ENCODE measurements at places on chromosomes 4 and X. TPM values are rescaled to one million over a fixed set of nuclear protein-coding genes. Genes with fewer than 3 reads are reported as not detected.

MCF2 gene
- total RNA-seq: 0.33 TPM

TNMD gene
- 0.99 TPM for total RNA-seq

SERPINA7 gene
- total RNA-seq: not detected

STPG2 gene
- 0.66 TPM for total RNA-seq

PASD1 gene
- total RNA-seq: not detected

ARHGAP10 gene
- total RNA-seq: 23.9 TPM

BTK gene
- total RNA-seq: 2.6 TPM

TXLNG gene
- total RNA-seq: 12.9 TPM

DNA sequence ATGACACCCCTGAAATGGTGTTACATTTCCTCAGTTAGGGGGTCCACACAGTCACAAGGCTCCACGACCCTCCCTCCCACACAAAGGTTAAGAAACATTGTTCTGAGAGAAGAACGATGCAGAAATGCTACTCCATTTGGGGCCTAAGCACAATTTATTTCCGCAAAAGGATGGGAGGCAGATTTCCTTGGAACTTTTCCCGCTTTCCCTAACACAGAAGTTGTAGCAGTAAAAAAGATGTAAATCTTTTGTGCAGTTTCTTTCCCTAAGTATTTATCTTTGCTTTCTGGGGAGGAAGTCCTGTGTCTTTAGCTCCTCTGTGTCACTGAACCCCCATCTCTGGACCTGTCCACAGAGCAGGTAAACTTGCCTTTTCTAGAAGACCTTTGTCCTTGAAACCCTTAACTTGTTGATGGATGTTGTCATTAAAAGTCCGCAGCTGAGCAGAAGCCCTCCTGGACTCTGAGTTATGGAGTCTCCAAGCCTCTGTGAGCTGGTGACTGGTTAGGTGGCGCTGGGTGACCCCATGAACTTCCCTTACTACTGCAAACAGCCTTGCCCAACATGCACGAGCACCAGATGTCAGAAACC lies 67.2 kb upstream of the SHISA3 start:
- no peak overlapping the region for H3K27ac ChIP-seq
- H3K36me3 ChIP-seq: no peaks in the 10 kb centered on the region
- no peaks in the 10 kb centered on the region for H3K27me3 ChIP-seq
- no peak overlapping the region for H3K4me3 ChIP-seq
- no peaks in the 10 kb centered on the region for H3K4me1 ChIP-seq

DNA sequence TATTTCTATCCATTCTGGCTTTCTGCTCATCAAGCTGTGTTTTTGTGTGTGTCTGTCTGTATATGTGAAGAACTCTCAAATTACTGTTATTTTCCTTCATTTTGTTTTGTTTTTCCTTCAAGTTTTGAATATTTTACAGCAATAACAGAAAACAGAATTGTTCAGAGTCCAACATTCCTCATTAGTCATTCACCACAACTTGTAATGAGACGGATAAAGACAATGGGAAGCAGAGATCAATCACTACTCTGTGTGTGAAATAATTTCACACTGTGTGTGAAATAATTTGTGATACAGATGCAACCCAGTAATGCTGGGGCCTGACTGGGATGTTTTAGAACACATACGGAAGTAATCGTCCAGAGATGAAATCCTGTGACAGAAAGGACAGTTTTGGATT lies 55.2 kb downstream of the HPGD start:
- no peak overlapping the region for H3K27ac ChIP-seq
- no peak overlapping the region for H3K4me3 ChIP-seq
- H3K4me1 ChIP-seq: peaks cover under 1% of the 10 kb centered on the region
- H3K27me3 ChIP-seq: no peaks in the 10 kb centered on the region
- no peaks in the 10 kb centered on the region for H3K36me3 ChIP-seq

- H3K4me1 ChIP-seq: no peaks in the 10 kb centered on the region
- H3K36me3 ChIP-seq: no peaks in the 10 kb centered on the region
- H3K27ac ChIP-seq: no peak overlapping the region
- H3K4me3 ChIP-seq: no peak overlapping the region
These were observed 185.6 kb downstream of the IQCM start for GRCh38 chr4:149630064-149630463.

GRCh38 chr4:128220286-128221235 lies 67.1 kb downstream of the PGRMC2 start:
- H3K36me3 ChIP-seq: no peaks in the 10 kb centered on the region
- no peak overlapping the region for H3K27ac ChIP-seq
- no peaks in the 10 kb centered on the region for H3K27me3 ChIP-seq
- no peak overlapping the region for H3K4me3 ChIP-seq

- H3K4me3 ChIP-seq: no peak overlapping the region
- H3K36me3 ChIP-seq: no peaks in the 10 kb centered on the region
- H3K27me3 ChIP-seq: no peaks in the 10 kb centered on the region
- H3K27ac ChIP-seq: no peak overlapping the region
- no peaks in the 10 kb centered on the region for H3K4me1 ChIP-seq
These were observed 236.9 kb downstream of the DCTD start for GRCh38 chr4:182680234-182680653.

GRCh38 chr4:63728480-63729177 lies 680.6 kb downstream of the TECRL start:
- no peak overlapping the region for H3K4me3 ChIP-seq

DNA sequence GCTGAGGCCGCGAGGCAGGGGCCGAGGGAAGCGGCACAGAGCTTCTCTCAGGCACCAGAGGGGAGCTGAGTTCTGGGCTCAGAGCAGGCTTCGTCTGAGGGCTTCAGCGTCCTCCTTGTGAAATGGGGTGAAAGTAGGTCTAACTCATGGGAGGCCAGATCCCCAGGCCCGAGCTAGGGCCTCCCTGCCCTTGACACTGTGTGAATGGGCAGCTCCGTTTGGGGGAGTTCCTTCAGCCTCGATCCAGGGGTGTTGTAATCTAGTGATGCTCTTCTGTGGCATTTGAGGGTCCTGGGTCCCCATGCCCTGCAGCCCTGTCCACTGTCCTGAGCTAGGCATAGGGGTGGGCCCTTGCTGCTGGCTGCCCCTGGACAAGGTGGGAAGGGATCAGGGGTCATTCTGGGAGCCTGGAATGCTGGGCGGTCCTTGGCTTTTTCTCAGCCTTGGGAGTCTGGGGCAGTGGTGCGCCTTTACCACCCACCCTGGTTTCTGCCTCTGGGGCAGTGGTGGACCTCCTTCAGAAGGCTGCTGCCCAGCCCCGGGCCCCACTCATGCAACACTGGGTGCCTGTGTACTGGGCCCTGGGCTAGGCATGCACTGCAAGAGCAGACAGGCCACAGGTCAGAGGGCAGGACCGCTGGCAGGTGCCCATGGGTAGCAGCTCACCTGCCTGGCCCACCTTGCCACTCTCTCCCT lies 4.1 kb downstream of the SH3BP2 start:
- H3K27ac ChIP-seq: peak overlapping the region; percentile 67
- peaks cover 95% of the 10 kb centered on the region for H3K4me1 ChIP-seq
- H3K4me3 ChIP-seq: no peak overlapping the region
- no peaks in the 10 kb centered on the region for H3K27me3 ChIP-seq
- no peaks in the 10 kb centered on the region for H3K36me3 ChIP-seq
- no peak for DNase-seq

DNA sequence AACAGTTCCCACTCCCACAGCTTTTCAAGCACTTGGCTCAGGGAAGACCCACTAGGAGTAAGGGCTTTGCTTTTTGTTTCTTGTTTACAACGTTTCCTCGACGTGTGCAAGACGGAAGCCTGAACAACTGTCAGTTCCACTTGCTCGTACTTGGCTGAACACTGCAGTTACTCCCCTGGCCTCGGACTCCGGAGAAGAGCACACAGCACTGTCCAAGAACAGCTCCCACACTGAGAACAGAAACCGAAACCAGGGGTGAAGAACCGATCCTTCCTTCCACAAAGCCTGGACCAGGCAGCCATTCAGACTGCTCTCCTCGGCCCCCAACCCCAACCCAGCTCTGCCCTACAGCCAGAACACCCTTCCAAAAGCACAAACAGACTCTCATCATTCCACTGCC lies 25.5 kb downstream of the IRF2 start:
- no peak for DNase-seq
- peak overlapping the region; percentile 26 for H3K27ac ChIP-seq
- H3K27me3 ChIP-seq: no peaks in the 10 kb centered on the region
- H3K36me3 ChIP-seq: no peaks in the 10 kb centered on the region

DNA sequence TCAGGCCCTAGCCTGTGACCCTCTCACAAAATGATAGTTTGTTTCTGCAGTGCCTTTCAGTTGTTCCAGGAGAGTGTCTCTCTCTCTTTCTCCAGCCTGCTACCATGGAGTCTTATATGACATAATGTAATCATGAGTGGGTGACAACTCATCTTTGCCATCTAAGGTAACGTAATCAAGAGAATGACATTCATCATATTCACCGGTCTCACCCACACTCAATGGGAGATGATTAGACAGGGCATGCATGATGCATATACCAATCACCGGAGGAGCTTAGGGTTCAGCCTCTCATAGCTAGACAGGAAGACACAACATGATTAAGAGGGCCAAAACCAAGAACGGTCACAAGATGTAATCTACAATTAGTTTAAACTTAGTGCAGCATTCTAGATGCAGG lies 97.1 kb upstream of the FAM9B start:
- no peaks in the 10 kb centered on the region for H3K4me1 ChIP-seq
- H3K27me3 ChIP-seq: no peaks in the 10 kb centered on the region
- no peak for DNase-seq
- H3K27ac ChIP-seq: no peak overlapping the region
- no peak overlapping the region for H3K4me3 ChIP-seq
- no peaks in the 10 kb centered on the region for H3K36me3 ChIP-seq

DNA sequence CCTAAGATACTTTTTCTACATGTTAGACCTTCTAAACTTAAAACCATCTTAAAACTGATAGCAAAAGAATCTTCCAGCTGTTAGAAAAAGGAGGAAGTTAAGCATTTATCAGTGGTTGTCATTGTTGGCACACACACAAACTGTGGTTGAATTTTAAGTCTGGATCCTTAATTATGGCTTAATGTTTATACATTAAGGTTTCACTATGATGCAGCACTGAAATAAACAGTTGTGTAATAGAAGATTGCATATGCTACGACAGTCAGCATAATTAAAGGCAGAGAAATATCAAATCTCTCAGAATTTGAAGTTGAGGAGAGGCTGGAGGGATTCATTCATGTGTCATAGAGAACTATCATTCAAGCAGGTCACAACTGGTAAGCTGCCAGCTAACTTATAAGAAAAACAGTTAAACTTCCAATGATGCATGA lies 32.3 kb downstream of the ADGRA3 start:
- DNase-seq: no peak
- H3K27me3 ChIP-seq: no peaks in the 10 kb centered on the region
- no peaks in the 10 kb centered on the region for H3K36me3 ChIP-seq

- no peak overlapping the region for H3K4me3 ChIP-seq
- H3K4me1 ChIP-seq: peaks cover 27% of the 10 kb centered on the region
- DNase-seq: no peak
- H3K27me3 ChIP-seq: no peaks in the 10 kb centered on the region
- H3K27ac ChIP-seq: no peak overlapping the region
These were observed 212.2 kb upstream of the FAT1 start for GRCh38 chr4:186935901-186936300.

Data from body of pancreas (tissue), 4 donors.